Memory B cell (primary cell): ENCODE measurements at places on chromosomes 3 and 15.

- DNase-seq = no peak
- H3K27me3 ChIP-seq = no peaks in the 10 kb centered on the region
- peaks cover 60% of the 10 kb centered on the region for H3K4me1 ChIP-seq
- H3K36me3 ChIP-seq = peaks cover 19% of the 10 kb centered on the region
- peak overlapping the region; percentile 89 for H3K27ac ChIP-seq
These were observed 18.3 kb downstream of the OSBPL10 start for GRCh38 chr3:31962801-31963205.

DNA sequence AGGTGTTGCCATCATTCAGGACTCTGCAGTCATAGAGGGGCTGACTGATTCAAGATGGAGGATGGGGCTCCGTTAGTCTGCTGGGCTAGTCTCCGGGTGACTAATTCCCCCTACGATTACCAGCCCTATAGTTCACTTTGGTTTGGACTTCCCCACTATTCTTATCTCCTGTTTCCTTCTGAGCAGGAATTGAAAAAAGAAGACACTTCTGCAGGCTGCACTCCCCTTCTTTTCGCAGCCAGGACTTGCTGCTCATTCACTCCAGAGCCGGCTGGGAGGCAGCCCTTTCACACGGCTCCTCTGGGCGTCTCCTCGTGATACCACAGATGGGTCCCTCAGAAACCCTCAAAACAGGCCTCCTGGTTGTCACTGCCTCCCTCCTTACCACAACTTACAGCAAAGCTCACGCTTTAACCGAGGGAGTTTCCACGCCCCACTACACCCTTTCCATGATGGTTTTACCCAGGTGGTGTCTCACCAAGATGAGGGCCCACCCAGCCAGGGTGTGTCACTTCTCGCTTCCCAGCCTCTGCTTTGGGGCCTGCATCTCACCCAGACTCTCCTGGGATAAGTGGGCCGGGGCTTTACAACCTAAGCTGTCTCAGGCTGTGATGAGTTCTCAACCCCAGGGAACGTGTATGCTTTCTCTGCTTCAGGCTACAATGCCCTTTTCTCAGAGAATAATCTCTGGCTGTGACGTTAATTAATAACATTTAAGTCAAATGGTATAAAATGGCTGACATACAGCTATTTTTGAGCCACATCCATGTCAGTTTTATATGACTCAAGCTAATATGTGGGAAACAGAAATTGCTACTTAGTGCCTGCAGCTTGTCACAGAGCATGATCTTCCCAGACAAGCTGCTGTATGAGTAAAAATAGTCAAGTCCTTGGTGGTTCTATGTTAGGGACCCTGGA is 11.9 kb downstream of the CX3CR1 start:
- no peaks in the 10 kb centered on the region for H3K27me3 ChIP-seq
- peaks cover 27% of the 10 kb centered on the region for H3K4me1 ChIP-seq
- H3K36me3 ChIP-seq = no peaks in the 10 kb centered on the region
- no peak for DNase-seq

GRCh38 chr3:20974396-20974795 is 776.6 kb downstream of the ZNF385D start:
- H3K4me3 ChIP-seq = no peak overlapping the region
- H3K27me3 ChIP-seq = peaks cover 1% of the 10 kb centered on the region
- no peaks in the 10 kb centered on the region for H3K4me1 ChIP-seq
- H3K27ac ChIP-seq = no peak overlapping the region
- H3K36me3 ChIP-seq = no peaks in the 10 kb centered on the region
- DNase-seq = no peak

- no peaks in the 10 kb centered on the region for H3K36me3 ChIP-seq
- peak; percentile 23 for DNase-seq
- peaks cover 15% of the 10 kb centered on the region for H3K4me1 ChIP-seq
- H3K27me3 ChIP-seq = no peaks in the 10 kb centered on the region
- H3K4me3 ChIP-seq = no peak overlapping the region
These were observed 6.3 kb upstream of the CDC25A start for GRCh38 chr3:48194446-48195071.

DNA sequence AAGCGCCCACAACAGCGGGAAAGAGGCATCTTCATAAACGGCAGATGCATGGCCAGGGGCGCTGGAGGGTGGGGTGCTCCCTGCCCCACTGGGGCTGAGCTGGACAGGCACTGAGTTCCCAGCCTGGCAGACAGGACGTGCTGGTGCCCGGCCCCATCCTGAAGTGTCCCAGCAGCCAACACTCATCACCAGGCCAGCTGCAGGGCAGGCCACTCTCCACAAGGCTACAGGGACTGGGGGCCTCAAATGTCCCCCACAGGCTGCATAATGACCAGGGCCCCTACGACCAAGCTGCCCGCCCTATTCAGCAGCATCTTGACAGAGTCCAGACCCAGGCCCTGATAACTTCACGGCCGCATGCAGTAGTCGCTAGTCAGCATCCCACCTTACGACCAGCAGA is 124.1 kb upstream of the IQSEC1 start:
- DNase-seq = no peak
- H3K4me1 ChIP-seq = peaks cover 22% of the 10 kb centered on the region

GRCh38 chr3:124650798-124651197 is 79.5 kb upstream of the UMPS start:
- no peak overlapping the region for H3K4me3 ChIP-seq
- H3K36me3 ChIP-seq = no peaks in the 10 kb centered on the region
- peaks cover 3% of the 10 kb centered on the region for H3K27me3 ChIP-seq
- H3K4me1 ChIP-seq = peaks cover 14% of the 10 kb centered on the region
- no peak for DNase-seq

DNA sequence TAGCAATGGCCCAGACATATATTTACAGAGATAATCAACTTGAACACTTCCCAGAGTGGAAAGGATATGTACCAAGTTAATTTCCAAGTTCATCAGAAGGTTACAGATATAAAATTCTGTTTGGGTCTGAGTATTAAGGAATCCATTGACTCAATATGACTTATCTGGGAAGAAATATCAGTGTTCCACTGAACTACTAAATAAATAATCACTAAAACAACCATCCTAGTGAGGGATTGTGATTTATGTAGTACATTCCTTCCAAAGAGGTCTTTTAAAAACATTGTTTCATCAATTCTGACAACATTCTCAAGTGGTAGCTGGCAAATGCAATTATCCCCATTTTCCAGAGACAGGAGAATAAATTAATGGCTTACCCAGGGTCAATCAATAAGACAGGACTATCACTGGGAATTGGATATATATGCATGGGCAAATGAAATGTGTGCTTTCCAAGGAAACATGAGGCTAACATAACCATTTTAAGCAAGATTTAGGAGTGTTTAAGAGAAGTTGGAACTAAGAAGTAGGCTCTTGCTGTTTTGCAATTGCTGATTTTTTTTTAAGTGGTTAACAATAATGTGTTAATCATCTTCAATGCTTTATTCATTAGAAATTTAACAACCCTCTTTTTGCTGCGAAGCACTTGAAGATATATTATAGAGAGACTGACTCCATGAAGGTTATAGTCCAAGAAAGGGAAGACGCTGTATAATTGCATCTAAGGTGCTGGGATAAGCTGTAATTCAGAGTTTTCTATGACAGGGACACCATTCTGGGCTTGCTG is 37.9 kb downstream of the SLC9A9 start:
- DNase-seq = no peak
- H3K27ac ChIP-seq = no peak overlapping the region
- no peak overlapping the region for H3K4me3 ChIP-seq
- peaks cover 8% of the 10 kb centered on the region for H3K36me3 ChIP-seq
- H3K4me1 ChIP-seq = peaks cover 24% of the 10 kb centered on the region

- H3K36me3 ChIP-seq = peaks cover 6% of the 10 kb centered on the region
- H3K27ac ChIP-seq = peak within 1 kb of the TSS; percentile 95
- peak within 1 kb of the TSS; percentile 95 for H3K4me3 ChIP-seq
- H3K27me3 ChIP-seq = peaks cover 2% of the 10 kb centered on the region
- peaks cover 27% of the 10 kb centered on the region for H3K4me1 ChIP-seq
- peak; percentile 83 for DNase-seq
These were observed at the start of gene ARMC8 for GRCh38 chr3:138187296-138188012. TSS of gene ARMC8 (plus strand) at chr3:138187301. CDS start at chr3:138187555, 254 bp downstream.

DNA sequence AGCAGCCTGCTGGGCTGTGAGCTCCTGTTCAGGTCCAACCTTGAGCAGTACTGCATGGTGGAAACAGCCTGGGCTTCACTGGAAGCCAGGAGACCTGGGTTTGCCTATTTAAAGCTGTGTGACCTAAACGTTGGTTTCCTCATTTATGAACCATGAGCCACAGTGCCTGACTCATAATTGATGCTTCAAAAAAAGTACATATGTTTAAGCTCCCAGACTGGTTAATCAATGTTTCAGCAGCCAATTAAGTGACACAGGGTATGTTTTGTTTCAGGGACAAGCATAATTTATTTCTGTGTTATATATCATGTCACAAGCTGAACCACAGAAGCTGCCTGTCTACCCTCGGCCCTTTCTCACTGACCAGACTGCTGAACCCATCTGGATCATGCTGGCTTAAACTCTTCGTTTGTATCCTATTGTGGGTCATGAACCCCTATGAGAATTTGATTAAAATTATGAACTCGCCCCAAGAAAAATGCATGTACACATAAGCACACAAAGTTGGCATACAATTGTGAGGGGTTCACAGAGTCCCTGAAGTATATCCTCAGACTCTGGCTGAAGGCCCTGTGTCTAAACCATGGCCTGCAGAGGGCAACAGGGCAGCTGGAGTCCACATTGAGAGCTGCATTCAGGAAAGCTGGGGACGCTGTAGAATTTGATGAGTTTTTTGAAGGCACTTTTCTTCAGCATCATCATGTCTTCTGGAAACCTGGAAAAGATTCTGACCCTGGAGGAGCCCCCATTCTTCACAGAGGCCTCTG is 23.7 kb downstream of the HDC start:
- DNase-seq = no peak
- no peak overlapping the region for H3K4me3 ChIP-seq
- H3K27ac ChIP-seq = no peak overlapping the region
- H3K4me1 ChIP-seq = peaks cover 1% of the 10 kb centered on the region

- H3K4me3 ChIP-seq = no peak overlapping the region
- H3K36me3 ChIP-seq = peaks cover 27% of the 10 kb centered on the region
- no peaks in the 10 kb centered on the region for H3K4me1 ChIP-seq
- H3K27ac ChIP-seq = no peak overlapping the region
- no peak for DNase-seq
These were observed 74.7 kb downstream of the ANKRD28 start for GRCh38 chr3:15722877-15723623.

DNA sequence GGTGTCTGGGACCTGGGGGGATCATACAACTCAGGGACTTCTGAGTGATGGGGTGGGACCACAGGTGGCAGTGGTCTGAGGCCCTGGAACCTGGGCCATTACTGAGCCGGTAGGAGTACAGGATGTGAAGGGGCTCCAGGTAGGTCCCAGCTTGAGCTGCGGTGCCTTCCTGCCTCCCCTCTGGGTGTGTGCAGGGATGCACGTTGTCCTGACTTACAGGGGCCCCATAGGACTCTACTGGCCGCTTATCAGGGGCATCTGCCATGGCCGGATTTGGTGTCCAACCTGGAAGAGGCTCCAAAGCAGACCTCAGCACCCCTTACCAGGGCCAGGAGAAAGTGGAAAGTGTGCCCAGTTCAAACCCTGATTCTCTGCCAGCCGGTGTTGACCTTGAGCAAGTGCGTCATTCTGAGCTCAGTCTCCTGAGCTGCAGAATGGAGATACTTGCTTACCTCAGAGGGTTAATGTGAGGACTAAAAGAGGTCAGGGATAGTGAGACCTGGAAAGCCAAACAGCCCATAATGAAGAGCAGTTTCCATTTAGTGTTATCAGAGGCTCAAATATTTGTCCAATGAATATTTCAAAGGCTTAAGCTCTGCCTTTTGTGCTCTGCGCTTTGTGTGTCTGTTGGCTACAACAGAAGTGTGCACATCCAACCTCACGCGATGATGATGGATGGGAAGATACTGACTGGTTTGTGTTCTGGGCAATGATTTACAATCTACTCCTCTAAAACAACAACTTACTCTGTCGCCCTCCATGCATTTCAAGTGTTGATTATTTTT is 35.4 kb upstream of the ESYT3 start:
- no peak overlapping the region for H3K27ac ChIP-seq
- no peak for DNase-seq
- no peak overlapping the region for H3K4me3 ChIP-seq
- H3K36me3 ChIP-seq = no peaks in the 10 kb centered on the region
- peaks cover 15% of the 10 kb centered on the region for H3K27me3 ChIP-seq
- H3K4me1 ChIP-seq = no peaks in the 10 kb centered on the region

DNA sequence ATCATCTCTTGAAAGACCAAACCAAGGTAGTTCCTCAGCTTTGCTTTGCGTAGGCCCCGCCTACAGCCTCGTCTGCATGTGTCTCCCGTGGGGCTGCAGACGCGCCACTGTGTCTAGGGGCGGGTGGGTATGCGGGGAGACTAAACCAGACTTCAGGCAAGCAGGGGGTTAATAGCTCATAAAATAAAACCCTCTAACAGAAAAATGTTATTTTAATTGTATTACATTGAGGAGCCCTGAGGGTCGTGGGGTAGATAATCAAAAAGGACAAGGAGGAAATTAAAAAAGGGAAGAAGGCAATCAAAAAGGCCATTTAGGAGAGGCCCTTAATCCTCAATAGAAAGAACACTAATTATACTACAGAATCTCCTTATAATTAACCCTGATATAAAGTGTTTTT is 247.6 kb upstream of the ICE2 start:
- H3K4me3 ChIP-seq = no peak overlapping the region
- no peak for DNase-seq
- no peak overlapping the region for H3K27ac ChIP-seq
- H3K27me3 ChIP-seq = peaks cover 8% of the 10 kb centered on the region

DNA sequence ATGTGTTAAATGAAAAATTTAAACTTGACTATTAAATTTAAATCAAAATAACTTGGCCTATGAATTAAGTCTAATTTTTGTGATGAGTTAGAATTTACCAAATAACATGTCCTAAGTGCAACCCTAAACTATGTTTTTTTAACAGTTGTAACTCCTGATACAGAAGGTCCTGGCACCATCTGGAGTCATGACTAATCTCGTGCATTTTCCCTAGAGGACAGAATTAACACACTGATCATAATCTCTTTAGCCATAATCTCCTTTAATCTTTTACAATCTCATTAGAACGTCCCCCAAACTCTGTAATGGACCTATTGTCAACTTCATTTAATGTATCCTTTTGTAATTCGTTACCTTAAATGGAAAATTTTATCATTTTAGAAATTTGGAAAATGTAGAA is 100.6 kb downstream of the SUCNR1 start:
- no peaks in the 10 kb centered on the region for H3K36me3 ChIP-seq
- H3K27ac ChIP-seq = no peak overlapping the region
- H3K4me3 ChIP-seq = no peak overlapping the region
- no peak for DNase-seq
- peaks cover 1% of the 10 kb centered on the region for H3K27me3 ChIP-seq
